ENCODE measurements at places on chromosomes 2 and 18.

DNA sequence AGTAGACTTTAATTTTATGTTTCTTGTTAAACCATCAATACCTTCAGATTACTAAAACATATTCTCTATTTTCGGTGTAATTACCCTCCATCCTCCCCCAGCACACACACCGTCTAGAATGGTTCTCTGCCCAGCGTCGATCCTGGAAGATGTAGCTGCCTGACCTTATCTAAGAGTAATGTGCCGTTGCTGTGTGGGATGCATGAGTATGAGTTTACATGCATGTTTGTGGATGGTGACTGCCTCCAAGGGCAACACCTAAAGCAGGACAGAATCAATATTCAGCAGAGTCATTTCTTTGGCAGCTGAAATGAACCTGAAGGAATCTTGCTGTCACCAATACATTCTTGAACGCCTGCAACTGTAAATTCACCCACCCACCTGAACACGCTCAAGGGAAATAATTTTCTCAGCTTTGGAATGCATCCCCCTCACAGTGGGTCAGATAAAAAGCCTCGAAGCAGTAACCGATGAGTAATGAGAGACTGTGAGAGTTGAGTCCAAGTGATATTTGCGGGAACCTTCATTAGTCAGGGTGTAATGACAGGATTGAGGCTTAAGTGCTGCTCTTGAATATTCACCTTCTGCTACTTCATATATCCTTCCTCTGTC, 155.8 kb upstream of the RND3 start:
- no peaks in the 10 kb centered on the region for H3K4me1 ChIP-seq
- H3K27ac ChIP-seq: no peak overlapping the region
- DNase-seq: no peak

GRCh38 chr2:63596401-63596883, 7.7 kb downstream of the MDH1 start:
- no peaks in the 10 kb centered on the region for H3K4me1 ChIP-seq
- H3K4me3 ChIP-seq: no peak overlapping the region
- peaks cover 3% of the 10 kb centered on the region for H3K36me3 ChIP-seq
- no peak overlapping the region for H3K27ac ChIP-seq
- no peaks in the 10 kb centered on the region for H3K27me3 ChIP-seq

- peaks cover 15% of the 10 kb centered on the region for H3K27me3 ChIP-seq
- H3K4me3 ChIP-seq: no peak overlapping the region
- no peak for DNase-seq
- H3K36me3 ChIP-seq: no peaks in the 10 kb centered on the region
- no peaks in the 10 kb centered on the region for H3K4me1 ChIP-seq
- no peak overlapping the region for H3K27ac ChIP-seq
Observed at GRCh38 chr2:118773826-118774225, 73.6 kb downstream of the EN1 start.

DNA sequence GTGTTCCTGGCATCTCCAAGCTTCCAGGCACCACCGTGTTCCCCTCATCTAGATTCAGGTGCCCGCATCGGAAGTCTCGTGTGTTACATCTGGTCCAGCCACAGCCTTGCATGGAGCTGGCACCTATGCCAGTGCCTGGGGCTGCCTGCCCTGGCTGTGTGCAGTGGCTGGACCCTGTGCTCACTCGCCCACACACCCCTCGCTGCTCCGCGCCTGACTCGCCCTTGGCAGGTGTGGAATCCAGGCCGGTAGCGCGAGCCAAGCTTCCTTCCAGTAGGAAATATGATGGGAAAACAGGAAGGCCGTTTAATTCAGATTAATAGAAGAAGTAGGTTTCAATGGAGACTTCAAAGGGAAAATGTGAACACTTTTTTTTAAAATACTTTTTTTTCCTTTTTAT, 78.0 kb downstream of the PTPN4 start:
- H3K27ac ChIP-seq: no peak overlapping the region
- no peak for DNase-seq
- H3K27me3 ChIP-seq: no peaks in the 10 kb centered on the region
- H3K4me3 ChIP-seq: no peak overlapping the region

- no peaks in the 10 kb centered on the region for H3K27me3 ChIP-seq
- no peak for DNase-seq
- H3K4me3 ChIP-seq: no peak overlapping the region
- H3K4me1 ChIP-seq: no peaks in the 10 kb centered on the region
- H3K36me3 ChIP-seq: no peaks in the 10 kb centered on the region
- no peak overlapping the region for H3K27ac ChIP-seq
Observed at GRCh38 chr2:53755121-53755520, 12.5 kb upstream of the CHAC2 start.

DNA sequence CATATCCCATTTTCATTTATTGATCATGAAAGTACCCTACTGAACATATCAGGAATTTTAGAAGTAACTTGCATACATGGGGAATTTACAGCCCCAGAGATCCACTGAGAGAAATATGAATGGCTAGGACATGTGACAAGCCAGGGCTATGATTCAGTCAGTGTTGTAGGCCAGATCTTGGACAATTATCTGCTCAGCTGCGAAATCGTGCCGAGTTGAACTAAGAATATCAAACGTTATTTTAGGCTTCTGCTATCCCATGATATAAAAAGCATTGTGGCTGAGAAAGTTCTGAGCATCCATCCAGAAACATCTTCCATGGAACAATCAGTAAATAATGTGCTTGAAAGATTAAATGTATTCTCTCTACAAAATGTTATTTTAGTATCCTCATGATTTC, 85.7 kb upstream of the UNC80 start:
- H3K36me3 ChIP-seq: no peaks in the 10 kb centered on the region
- no peaks in the 10 kb centered on the region for H3K4me1 ChIP-seq
- no peaks in the 10 kb centered on the region for H3K27me3 ChIP-seq
- H3K27ac ChIP-seq: no peak overlapping the region

- H3K36me3 ChIP-seq: no peaks in the 10 kb centered on the region
- no peak for DNase-seq
- H3K4me1 ChIP-seq: no peaks in the 10 kb centered on the region
- H3K4me3 ChIP-seq: no peak overlapping the region
Observed at GRCh38 chr2:103809941-103810441, 1043.9 kb upstream of the POU3F3 start.

DNA sequence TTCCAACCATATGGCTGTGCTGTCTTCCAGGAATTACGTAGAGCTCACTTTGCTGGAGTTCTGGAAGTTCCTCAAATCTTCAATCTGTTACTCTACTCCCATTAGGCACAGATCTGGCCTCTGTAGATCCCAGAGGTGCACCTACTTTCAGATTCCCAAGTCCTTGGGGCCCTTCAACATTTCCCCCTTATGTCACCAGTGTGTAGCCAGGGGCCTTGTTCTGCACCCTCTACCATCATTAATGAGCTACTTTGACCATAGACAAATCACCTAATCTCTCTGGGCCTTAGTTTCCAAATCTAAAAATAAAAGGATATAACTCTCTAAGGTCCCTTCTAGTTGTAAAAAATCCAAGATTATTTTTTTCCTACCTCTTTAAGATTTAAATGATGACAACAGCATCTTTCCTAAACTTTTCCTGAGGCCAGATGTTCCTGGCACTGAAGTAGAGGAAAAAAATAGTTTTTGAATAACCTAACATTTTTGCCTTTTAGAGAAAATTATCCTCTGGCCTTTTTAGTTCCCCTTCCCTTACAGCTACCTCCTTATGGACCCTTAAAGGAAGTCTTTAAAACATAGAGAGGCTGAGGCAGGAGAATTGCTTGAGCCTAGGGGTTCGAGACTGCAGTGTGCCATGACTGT, 31.0 kb upstream of the WIPF1 start:
- peaks cover 15% of the 10 kb centered on the region for H3K36me3 ChIP-seq
- peaks cover 63% of the 10 kb centered on the region for H3K4me1 ChIP-seq
- H3K27me3 ChIP-seq: no peaks in the 10 kb centered on the region

DNA sequence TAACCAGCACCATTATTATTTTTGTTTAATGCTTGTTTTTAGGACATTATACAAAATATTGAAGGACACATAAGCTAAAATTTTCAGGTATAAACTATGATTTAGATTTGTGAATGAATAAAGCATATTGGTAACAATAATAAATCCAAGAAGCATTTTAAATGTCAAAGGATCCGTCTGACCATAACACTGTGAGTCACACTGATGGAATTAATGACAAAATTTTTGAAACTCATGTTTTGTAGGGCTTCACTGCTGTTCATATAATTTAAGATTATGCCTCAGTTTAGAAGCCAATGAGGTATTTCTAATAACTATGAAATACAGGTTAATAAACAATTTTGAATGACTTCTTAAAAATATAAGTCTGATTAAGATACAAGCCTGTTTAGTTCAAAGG, 124.6 kb downstream of the TMEFF2 start:
- H3K4me3 ChIP-seq: no peak overlapping the region
- no peak for DNase-seq
- no peak overlapping the region for H3K27ac ChIP-seq
- no peaks in the 10 kb centered on the region for H3K4me1 ChIP-seq

- H3K27ac ChIP-seq: no peak overlapping the region
- H3K36me3 ChIP-seq: no peaks in the 10 kb centered on the region
- no peak overlapping the region for H3K4me3 ChIP-seq
- peaks cover 8% of the 10 kb centered on the region for H3K27me3 ChIP-seq
Observed at GRCh38 chr2:234790380-234790779, 161.4 kb upstream of the SH3BP4 start.

- H3K27ac ChIP-seq: peak overlapping the region; percentile 77
- peak; percentile 15 for DNase-seq
- H3K4me1 ChIP-seq: peaks cover 19% of the 10 kb centered on the region
- no peaks in the 10 kb centered on the region for H3K27me3 ChIP-seq
- H3K4me3 ChIP-seq: peak overlapping the region; percentile 69
Observed at GRCh38 chr18:36829362-36830157, 633 bp downstream of the KIAA1328 start.

- no peak overlapping the region for H3K27ac ChIP-seq
- no peak overlapping the region for H3K4me3 ChIP-seq
- H3K27me3 ChIP-seq: no peaks in the 10 kb centered on the region
- no peaks in the 10 kb centered on the region for H3K36me3 ChIP-seq
- no peaks in the 10 kb centered on the region for H3K4me1 ChIP-seq
Observed at GRCh38 chr2:129766374-129766993, 213.0 kb upstream of the RAB6C start.

DNA sequence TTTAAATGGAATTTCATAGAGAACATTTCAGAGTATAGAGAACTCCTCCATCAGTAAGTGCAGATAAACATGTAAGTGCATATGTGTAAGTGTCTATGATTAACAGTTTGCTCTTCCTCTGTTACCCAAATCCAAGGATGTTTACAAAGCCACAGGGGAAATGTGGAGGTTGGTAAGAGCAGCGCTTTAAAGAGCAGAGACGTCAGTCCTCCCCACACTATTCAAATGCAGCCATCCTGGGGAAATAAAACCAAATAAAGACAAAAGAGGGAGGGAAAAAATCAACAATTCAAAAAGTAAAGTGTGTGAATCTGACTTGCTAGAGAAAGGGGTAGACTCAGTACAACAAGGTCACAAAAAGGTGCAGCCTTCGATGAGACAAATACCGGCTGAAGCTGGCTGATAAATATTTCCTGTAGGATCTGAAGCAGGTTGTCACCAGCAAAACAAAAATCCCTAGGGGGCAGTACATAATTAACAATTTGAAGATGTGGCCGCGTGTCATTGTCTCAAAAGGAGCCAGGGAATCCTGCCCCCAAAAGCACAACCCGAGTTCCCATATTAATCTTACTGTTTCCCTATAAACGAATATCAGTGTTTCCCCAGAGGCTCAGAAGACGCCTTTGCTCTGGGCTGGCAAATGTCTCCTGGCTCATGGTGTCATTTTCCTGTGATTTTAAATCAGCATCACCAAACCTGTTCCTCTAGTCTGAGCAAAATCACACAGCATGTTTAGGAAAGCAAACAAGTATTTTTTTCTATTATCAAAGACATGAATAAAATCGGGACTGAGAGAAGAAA, 216.5 kb downstream of the CDCA7 start:
- peak; percentile 13 for DNase-seq
- no peaks in the 10 kb centered on the region for H3K27me3 ChIP-seq

DNA sequence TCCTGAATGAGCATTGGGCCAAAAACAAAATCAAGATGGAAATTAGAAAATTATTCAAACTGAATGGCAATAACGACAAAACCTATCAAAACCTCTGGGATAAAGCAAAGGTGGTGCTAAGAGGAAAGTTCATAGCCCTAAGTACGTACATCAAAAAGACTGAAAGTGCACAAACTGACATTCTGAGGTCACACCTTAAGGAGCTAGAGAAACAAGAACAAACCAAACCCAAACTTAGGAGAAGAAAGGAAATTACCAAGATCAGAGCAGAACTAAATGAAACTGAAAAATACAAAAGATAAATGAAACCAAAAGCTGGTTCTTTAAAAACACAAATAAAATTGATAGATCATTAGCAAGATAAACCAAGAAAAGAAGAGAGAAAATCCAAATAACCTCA, 1543.5 kb upstream of the ACVR2A start:
- no peaks in the 10 kb centered on the region for H3K36me3 ChIP-seq
- no peaks in the 10 kb centered on the region for H3K27me3 ChIP-seq
- DNase-seq: no peak
- H3K4me3 ChIP-seq: no peak overlapping the region
- H3K27ac ChIP-seq: no peak overlapping the region
- H3K4me1 ChIP-seq: no peaks in the 10 kb centered on the region

GRCh38 chr2:168583710-168584521, 127.8 kb downstream of the CERS6 start:
- H3K36me3 ChIP-seq: peaks cover 3% of the 10 kb centered on the region
- no peak overlapping the region for H3K27ac ChIP-seq
- DNase-seq: no peak
- peaks cover 12% of the 10 kb centered on the region for H3K4me1 ChIP-seq
- H3K27me3 ChIP-seq: no peaks in the 10 kb centered on the region

DNA sequence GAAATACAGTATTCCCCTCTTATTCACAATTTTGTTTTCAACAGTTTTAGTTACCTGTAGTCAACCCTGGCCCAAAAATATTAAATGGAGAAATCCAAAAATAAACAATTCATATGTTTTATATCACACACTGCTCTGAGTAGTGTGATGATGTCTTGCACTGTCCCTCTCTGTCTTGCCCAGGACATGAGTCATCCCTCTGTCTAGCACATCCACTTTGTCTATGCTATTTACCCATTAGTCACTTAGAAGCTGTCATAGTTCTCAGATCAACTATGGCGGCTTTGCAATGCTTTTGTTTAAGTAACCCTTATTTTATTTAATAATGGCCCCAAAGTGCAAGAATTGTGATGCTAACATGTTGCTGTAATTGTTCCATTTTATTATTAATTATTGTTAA, 380.6 kb upstream of the REG3G start:
- DNase-seq: no peak
- no peaks in the 10 kb centered on the region for H3K36me3 ChIP-seq
- H3K4me1 ChIP-seq: no peaks in the 10 kb centered on the region
- no peaks in the 10 kb centered on the region for H3K27me3 ChIP-seq
- H3K4me3 ChIP-seq: no peak overlapping the region

- no peaks in the 10 kb centered on the region for H3K36me3 ChIP-seq
- no peak overlapping the region for H3K27ac ChIP-seq
- H3K4me1 ChIP-seq: no peaks in the 10 kb centered on the region
- H3K4me3 ChIP-seq: no peak overlapping the region
- DNase-seq: no peak
Observed at GRCh38 chr2:6111781-6112261, 419.6 kb downstream of the SOX11 start.

Measured in B cell (primary cell).